Osteoblast (primary cell): ENCODE measurements at places on chromosomes 7 and 10.

- DNase-seq = no peak
Observed at GRCh38 chr10:70430493-70431445, 10.7 kb downstream of the NODAL start.

GRCh38 chr10:32461203-32461602 is 15.3 kb downstream of the CCDC7 start:
- DNase-seq = no peak

DNA sequence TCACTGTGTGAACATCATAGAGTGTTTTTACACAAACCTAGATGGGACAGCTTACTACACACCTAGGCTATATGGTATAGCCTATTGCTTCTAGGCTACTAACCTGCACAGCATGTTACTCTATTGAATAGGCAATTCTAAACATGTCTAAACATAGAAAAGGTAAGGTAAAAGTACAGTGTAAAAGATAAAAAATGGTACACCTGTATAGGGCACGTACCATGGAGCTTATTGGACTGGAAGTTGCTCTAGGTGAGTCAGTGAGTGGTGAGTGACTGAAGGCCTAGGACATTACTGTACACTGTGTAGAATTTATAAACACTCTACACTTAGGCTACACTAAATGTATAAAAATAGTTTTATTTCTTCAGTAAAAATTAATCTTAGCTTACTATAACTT is 182.0 kb upstream of the THSD7A start:
- DNase-seq = no peak

DNA sequence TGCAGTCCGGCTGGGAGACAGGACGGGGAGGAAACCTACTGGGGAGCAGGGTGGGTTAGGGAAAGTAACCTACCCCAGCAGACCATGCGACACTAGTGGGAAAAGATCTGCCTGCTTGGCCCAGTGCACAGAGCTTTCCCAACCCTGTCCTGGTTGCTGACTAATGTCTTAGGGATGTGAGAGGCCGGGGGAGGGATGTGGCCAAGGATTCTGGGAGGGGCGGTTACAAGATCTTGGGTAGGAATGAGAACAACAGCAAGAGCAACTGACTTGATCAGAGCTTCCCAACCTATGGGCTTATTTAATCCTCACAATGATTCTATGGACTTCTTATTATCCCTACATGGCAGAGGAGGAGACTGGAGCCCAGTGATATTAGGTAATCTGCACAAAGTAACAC is 24.0 kb upstream of the EIF5AL1 start:
- DNase-seq = peak; percentile 97

- DNase-seq = no peak
Observed at GRCh38 chr7:94355454-94355853, 39.2 kb upstream of the COL1A2 start.

GRCh38 chr7:138243430-138243829 is 167.2 kb downstream of the AKR1D1 start:
- DNase-seq = no peak

DNA sequence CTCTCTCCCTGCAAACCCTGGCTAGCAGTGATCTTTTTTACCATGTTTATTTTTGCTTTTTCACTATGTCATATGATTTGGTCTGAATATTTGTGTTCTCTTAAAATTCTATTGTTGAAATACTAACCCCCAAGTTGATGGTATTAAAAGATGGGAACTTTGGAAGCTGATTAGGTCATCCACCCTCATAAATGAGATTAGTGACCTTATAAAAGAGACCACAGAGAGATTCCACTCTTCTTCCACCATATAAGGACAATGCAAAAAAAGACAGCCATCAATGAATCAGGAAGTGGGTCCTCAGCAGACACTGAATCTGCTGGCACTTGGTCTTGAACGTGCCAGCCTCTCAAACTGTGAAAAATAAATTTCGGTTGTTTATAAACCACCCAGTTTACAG is 112.8 kb upstream of the KCND2 start:
- no peak for DNase-seq

GRCh38 chr10:101830322-101831168 is 12.3 kb upstream of the OGA start:
- peak; percentile 99 for DNase-seq

DNA sequence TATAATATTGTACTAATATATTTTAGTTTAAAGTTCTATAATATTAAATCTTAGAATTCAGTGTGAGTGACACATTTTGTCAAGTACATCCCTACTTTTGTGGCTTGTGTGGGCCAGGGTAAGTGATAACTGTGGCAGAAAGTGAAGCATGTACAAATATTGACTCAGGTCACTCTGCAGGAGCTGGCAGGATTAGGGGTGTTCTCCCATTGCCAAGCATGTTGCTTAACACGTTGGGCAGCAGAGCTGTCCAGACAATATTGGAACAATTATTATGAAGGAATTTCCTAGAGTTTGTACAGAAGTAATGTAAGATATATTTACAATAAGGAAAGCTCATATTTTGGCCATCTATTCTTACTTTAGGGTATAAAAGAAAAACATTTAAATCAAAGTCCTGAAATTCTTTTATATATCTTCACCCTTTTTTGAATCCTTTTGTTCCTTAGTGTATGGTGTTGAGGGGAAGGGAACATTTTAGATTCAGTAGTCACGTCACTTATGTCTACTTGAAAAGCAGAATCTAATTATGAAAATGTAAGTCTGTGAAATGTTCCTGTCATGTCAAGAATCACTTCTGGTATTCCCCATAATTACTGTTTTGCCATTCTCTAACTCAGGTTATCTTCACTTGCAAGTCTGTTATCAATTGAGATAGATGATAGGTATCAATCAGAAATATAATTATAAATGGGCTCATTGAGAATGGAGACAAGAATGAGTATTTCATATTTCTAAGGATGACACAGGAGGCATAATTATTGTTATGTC is 4.0 kb downstream of the HDAC9 start:
- DNase-seq = no peak

GRCh38 chr7:29538389-29538788 is 25.2 kb upstream of the PRR15 start:
- no peak for DNase-seq

GRCh38 chr10:11887381-11888227 is 64.4 kb downstream of the PROSER2 start:
- peak; percentile 64 for DNase-seq

DNA sequence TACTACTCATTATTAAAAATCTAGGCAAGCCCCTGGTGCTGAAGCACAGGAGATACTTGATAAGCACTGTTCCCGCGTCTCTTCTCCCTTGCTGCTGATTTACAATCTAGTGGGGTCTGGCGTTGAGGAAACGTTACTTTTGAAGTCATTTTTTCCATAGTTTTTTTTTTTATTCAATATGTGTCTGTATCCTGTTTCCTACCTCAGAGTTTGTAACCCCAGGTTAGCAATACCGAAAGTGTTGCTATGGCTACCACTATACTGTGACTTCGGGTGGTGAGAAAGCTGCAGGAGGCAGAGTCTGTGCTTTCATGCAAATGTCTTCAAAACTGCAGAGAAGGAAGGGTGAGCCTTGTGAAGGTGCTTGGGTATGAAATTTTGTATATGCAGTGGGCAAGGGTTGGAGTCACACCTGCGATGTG is 458.8 kb upstream of the GHITM start:
- no peak for DNase-seq

DNA sequence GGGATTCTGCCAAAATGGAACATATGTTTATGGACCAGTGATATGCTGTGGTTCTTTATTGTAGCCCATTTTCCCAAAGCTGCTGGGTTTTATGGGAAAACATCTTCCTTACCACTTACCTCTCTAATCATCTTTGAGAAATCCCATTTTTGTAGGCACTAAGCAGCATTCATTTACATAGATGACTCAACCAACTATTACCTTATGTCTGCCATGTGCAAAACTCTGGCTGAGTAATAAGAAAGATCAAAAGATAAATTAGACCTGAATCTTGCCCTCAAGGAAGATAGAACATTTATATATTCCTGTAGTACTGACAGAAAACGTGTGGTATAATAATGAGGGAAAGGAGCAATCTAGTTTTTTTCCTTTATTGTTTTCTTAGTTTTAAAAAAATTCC is 24.3 kb downstream of the CBLL1 start:
- no peak for DNase-seq

- no peak for DNase-seq
Observed at GRCh38 chr10:126250045-126250444, 138.2 kb downstream of the ADAM12 start.

DNA sequence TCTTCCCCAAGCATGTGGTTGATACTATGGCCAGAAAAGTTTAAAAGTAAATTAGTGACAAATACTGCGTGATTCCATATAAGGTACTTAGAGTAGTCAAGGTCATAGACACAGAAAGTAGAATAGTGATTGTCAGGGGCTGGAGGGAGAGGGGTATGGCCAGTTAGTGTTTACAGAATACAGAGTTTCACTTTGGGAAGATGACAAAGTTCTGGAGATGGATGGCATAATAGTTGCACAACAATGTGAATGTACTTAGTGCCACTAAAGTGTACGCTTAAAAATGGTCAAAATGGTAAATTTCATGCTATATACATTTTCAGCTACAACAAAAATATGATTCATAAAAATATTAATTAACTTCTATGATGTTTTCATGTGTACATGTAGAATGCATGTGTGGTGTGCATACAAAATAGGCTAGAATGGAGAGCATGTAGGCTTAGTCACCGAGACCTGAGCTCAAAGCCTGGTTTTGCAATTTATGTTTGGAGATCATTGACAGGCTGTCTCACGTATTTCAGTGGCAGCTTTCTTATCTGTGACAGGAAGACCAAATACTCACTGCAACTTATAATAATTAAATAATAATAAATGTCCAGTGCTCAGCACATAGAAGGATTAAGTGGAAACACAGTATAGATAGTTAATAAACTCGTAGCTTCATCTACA is 625.6 kb downstream of the SUGCT start:
- DNase-seq = no peak

- peak; percentile 89 for DNase-seq
Observed at GRCh38 chr7:47179812-47180515, 401.9 kb downstream of the TNS3 start.
